NCI-H524 treated with DMSO at 0.1 percent for 48 hours (cell line): ENCODE measurements at places on chromosomes 7 and 10.

DNA sequence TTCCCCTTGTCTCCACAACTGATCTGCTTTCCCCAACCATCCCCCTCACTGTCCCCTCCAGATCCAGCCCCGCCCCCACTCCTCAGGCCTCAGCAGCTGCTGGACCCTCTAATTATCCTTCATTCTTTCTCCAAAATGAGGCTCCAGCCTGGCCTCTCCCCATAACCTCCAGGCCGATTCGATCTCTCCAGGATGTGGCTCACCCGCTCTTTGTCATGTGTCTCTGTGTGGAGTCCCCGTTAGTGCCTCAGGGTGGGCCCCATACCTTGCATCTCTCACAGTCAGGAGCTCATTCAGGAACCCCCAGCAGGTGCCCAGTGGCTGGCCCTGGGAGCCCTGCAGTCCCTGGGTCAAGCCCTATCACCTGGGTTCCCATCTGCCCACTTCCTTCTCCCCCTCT is 1.3 kb downstream of the PILRA start:
- DNase-seq: no peak

- DNase-seq: no peak
Measured at GRCh38 chr7:40836218-40836617, 701.4 kb downstream of the SUGCT start.

GRCh38 chr10:110437761-110438341 is 59.9 kb upstream of the DUSP5 start:
- DNase-seq: no peak

- no peak for DNase-seq
Measured at GRCh38 chr7:128026551-128026950, 4.7 kb downstream of the LRRC4 start.

DNA sequence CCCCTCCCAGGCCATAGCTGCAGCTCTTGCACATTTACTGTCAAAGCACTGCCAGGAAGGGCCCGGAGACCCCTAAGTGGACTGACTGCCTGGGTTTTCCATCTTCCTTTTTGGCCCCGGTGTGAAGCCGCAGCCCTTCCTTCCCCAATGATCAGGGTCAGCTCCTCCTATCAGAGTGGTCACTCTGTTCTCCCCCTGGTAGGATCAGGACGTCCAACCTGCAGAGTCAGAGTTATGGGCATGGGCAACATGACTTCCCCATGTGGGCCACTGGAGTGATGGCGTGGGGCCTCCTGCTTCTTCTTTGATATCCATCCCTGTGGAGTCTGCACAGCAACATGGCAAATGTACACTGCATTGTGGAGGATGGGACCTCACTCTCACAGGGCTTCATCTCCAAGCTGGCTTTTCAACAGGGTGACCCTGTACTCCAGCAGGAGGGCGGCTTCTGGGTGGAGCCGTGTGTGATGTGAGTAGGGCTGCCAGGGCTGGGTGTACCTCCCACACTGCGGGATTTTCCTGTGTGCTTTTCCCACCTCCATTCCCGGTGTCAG is 6.4 kb upstream of the RAMP3 start:
- no peak for DNase-seq

DNA sequence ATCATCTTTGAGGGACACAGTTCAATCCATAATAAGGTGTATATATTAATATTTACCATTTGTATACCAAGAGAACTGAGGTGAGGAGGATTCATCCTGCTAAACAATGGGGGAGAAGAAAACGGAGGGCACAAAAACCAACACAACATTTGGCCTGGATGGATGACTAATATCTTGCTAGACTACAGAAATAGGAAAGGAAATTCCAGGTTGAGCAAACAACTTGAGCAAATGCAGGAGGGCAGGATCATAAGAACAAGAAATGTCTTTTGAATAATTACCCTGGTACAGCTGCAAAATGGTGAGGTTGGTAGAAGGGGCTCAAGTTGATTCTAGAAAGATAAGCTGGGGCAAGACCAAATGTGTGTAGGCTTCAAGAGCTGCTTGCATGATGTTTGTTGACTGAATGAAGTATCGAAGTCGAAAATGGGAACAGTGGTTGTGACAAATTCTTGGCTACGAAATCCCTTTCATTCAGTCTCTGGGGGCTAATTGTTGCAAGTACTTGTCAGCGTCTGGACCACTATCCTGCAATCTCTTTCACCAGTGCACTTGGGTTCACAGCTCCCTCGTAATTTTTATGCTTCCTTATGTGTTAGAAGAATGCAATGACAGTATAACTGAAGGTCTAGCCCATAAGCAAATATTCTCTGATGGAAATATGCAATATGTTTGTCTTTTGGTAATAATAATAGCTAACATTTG is 176.2 kb downstream of the PTEN start:
- DNase-seq: no peak

DNA sequence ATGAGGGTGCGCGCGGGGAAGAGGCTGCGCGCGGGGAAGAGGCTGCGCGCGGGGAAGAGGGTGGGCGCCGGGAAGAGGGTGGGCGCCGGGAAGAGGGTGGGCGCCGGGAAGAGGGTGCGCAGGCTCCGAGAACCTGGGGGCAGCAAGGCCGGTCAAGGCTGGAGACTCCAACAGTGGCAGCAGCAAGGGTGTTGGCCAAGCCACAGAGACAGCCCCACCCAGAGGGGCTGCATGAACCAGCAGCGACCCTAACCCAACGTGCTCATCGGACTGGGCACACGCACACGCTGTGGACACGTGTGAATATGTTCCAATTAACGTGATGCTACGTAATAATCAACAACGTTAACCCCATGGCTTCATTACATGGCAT is 48.8 kb downstream of the DIP2C start:
- no peak for DNase-seq

- no peak for DNase-seq
Measured at GRCh38 chr7:33725111-33726025, 180.0 kb upstream of the BMPER start.

DNA sequence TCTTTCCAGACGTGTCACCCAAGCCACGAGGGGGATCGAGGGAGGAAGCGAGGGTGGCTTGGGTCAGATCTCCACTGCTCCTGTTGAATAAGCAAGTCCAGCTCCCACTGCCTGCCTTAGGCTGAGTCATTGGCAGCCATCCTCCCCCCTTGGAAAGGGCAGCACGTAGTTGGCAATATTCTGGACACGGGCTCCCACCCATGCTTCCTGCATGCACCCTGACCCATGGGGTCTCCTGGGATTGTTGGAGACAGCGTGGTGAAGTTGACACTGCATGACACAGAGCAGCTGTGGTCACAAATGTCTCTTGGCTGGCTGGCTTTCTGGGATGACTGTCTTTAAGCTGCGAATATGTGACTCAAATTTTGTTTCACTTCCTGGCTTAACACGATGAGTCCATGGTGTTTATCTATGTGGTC is 11.2 kb downstream of the BTBD16 start:
- DNase-seq: no peak

DNA sequence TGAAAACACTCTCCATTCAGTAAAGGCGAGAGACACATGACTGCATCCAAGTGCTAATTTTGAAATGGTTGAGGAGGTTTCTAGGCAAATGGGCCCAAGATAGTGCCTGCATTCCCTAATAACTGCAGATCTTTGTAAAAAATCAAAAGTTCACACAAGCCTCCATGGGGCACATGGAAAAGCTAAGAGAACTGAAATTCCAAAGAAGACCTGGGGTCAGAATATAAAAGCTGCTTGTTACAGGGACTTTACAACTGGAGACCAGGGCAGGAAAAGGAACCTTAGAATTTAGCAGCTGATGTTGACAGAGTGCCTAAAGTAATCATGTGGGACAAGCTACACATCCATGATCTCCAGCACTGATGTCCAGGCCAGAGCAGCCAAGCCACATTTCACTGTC is 10.0 kb upstream of the ABI1 start:
- DNase-seq: no peak

DNA sequence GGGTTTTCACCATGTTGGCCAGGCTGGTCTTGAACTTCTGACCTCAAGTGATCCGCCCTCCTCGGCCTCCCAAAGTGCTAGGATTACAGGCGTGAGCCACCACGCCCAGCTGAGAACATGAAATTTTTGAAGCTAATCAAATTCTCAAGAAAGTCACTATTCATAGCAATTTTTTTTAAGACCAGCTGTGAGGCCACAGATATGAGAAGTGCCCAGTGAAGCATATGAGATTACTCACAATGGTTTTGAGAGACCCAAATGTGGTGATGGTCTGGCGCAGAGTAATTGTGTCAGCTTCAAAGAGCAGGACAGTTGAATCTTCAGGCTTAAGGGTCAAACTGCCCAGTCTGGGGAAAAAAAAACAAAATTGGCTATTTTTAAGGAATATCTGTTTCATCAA is 16.2 kb downstream of the NCOA4 start:
- no peak for DNase-seq

DNA sequence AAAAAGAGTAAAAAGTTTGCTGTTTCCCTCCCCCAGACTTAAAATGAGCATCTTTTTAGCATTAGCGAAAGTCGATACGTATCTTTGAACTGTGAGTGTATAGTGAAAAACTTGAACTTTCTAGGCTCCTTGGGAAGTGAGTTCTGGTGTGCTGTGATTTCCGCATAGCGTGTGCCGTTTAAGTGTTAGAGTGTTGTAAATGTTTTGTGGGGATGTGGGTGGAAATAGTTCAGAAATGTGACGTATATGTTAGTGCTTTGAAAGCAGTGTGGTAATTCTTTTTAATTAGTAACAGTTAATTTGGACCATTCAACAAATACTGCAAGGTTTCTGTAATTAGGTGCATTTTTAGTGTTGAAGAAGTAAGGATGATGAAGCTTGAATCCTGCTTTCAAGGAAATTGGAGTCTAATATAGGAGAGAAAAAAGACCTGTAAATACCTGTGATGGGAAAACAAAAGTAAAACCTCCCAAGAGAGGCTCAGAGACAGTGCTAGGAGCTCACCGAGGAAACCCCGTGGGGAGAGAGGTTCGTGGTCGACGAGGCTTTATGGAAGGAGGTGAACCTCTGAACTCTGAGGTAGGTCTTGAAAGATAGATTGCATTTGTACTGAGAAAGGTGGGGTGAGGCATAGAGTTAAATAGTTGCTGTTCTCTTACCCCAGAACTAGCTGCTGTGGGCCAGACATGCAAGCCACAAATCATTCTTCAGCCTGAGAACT is 40.8 kb downstream of the RBM33 start:
- DNase-seq: no peak

DNA sequence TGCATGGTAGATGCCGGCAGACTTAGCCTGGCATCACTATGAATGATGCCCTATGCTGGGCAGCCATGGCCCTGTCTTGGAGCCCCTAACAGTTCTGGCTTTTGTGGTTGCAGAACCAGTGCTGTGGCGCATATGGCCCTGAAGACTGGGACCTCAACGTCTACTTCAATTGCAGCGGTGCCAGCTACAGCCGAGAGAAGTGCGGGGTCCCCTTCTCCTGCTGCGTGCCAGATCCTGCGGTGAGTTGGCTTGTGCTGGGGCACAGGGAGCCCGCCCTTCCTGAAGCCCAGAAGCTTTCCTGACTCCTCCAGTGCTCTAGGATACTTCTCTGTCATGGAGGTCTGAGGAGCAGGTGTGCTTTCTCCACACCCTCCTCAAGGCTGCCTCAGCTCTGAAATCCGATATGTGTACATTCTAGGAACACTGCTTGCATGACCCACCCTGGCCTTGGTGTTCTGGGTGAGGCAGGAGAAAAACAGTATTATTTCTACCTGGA is 25.6 kb upstream of the SH2D4B start:
- no peak for DNase-seq

DNA sequence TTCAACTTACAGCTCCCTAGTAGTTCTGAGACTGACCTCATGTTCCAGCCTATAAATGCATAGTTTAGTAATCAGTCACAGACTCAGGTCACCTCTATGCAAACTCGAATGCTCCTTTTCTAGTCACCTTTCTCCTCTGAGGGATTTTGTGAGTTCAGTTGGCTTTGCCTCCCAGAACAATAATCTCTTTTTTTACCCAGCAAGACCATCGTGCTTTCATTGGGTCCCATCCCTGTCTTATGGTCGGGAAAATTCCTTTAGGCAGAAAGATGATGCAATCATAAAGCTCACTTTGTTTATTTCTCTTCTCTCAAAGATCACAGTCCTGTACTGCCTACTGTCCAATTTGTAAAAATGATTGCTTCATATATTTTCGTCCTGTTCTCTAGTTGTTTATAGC is 38.4 kb downstream of the TWIST1 start:
- DNase-seq: no peak

GRCh38 chr10:8473205-8473604 is 418.7 kb downstream of the GATA3 start:
- no peak for DNase-seq

DNA sequence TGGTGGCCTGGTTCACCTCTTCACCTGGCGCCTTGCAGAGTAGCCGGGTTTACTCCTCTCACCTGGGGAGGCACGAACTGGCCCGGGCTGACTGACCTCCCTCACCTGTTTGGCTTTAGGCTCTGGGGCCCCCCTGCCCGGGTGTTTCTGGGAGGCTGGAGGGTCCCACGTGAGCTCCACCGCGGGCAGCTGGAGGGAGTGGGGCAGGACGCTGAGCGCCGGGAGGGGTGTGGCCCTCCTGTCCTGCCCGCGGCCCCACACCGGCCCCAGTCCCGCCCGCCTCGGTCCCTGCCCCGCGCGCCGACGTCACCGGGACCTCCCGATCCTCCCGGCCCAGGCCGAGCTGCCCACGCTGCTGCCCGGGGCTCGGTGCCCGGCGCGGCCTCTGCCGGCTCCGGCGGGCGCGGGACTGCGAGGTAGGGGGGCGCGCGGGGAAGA is at the start of gene AMZ1:
AMZ1 (plus strand) TSS at position 322 of the 438 bp plus-strand sequence. CDS start 12,250 bp downstream, outside the sequence.
- DNase-seq: no peak

DNA sequence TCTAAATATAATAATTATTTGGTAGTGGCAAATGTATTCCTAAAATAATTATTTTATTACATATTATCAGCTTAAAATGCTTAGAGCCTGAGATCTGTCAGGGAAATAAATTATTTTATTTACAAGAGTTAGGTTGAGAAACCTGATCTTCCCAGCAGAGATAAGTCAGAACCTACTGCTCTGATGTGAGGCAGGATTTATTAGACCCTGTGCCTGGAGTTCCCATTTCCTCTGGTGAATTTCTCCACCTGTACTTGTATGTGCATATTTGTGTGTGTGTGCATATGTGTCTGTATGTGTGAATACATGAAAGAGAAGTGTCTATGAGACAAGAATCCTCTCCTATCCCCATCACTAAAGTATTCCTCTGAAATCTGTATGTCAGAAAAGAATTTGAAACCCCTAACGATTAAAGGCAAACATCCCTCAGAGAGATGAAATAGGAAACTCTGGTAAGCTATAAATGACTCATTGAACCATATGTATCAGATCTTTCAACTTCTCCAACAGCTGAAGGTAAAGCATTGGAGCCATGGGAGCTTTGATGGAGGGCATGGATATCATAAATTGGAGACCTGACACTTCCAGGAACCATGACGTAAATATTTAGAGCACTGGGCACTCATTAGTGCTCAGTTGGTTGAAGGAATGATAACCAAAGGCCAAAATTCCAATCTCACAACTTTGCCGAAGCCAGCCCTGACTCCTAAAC is 190.9 kb downstream of the XPNPEP1 start:
- DNase-seq: no peak

GRCh38 chr7:149610441-149611011 is 112.9 kb upstream of the ZNF746 start:
- DNase-seq: no peak

GRCh38 chr7:157874870-157875229 is 538.0 kb downstream of the DNAJB6 start:
- no peak for DNase-seq

GRCh38 chr7:124349443-124349842 is 316.6 kb upstream of the TMEM229A start:
- DNase-seq: no peak
